H7 (cell line): ENCODE measurements at places on chromosomes 11 and 22.

DNA sequence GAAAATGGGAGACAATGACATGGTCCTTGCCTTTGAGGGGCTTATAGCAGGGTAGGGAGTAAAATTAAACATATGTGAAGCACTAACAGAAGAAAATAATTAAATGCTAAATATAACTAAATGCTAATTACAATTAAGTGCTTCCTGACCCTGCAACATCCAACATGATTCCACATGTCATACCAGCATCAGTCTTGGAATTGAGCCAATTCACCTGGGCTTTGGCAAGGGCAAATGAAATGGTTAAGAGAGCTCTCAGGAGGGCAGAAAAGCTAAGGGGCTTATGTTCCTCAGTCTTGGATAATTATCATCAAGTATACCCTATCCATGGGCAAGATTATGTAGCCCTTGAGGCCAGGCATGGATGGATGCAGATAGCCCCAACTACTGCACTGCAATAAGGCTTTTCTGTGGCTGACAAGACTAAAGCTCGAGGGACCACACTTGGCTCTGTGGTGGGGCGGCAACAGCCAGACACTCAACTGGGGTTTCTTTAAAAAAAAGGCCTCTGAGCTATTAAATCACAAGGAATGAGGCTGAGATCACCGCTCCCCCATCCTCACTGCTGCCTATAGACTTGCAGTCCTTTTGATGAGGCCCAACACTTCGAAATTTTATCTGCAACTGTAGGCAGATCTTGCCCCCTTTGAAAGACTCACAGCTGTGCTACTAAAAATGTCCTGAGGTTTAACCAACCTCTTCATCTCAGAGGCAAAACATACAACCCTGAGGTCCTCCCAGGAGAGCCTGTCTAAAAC lies 39.0 kb downstream of the IL18BP start:
- no peak for DNase-seq

- peak; percentile 12 for DNase-seq
Observed at GRCh38 chr11:134417871-134418840, 6.1 kb upstream of the B3GAT1 start.

DNA sequence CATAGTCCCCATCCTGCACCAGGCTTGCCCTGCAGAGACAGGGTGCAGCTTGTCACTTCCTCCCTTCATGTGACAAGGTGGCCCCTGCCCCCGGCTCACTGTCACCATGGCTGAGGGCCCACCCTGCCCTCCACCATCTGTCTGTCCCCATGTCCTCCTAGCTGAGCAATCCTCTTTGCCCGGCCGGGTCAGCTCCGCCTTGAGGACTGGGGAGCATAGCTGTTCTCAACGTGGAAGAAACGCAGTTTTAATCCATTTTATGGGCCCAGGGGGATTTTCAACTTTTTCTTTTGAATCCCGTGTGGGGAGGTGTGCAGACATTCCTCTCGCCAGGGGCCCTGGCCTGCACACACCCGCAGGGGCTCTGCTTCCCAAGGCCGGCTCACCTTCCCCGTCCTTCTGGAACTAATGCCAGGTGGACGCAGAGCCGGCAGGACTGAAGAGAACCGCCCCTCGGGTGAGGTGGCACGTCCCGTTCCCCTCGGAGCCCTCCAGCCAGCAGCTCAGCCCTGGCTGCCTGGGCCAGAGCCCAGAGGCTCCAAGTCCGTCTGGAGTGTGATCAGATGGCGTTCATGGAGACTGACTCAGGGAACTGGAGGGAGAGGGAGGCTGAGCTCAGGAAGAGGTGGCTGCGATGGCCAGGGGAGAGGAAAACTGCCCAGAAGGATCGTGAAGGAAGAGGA lies 1108.7 kb downstream of the BRD1 start:
- peak; percentile 56 for DNase-seq

DNA sequence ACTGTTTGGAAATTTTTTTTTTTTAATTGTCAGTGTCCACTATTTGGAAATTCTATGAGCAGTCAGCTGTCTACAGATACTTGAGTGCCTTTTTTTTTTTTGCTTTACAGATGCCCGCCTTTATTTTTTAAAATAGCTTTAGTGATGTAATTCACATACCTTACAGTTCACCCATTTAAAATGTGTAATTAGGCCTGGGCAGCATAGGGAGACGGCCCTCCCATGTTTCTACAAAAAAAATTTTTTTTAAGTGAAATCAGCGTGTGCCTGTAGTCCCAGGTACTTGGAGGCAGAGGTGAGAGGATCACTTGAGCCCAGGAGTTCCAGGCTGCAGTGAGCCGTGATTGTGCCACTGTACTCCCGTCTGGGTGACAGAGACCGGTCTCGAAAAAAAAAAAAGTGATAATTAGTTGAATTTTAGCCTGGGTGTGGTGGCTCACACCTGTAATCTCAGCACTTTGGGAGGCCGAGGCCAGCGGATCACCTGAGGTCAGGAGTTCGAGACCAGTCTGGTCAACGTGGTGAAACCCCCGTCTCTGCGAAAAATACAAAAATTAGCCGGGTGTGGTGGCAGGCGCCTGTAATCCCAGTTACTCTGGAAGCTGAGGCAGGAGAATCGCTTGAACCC lies 1.5 kb downstream of the ZNF143 start:
- DNase-seq, result no peak

- DNase-seq, result no peak
Observed at GRCh38 chr11:121749691-121750090, 296.9 kb upstream of the SORL1-AS1 start.

GRCh38 chr11:49316180-49316579 lies 107.8 kb upstream of the FOLH1 start:
- DNase-seq, result no peak

GRCh38 chr11:88427719-88428118 lies 90.2 kb upstream of the CTSC start:
- DNase-seq, result no peak

DNA sequence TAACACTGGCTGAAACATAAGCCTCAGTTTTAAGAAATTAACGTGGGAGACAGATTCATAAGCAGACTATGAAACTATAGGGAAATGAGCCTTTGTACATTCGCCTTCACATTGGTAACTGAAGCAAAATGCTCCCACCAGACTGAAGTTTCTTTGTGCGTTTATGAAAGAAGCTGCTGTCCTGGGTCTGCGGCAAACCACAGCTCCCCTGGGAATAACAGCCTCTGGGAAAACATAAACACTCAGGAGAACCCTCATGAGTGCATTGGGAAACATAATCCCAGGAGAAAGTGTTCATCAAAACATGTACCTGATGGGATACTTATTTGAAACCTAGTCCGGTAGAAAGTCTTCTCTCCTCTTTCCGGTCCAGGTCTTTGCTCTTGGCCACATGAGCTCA lies 193.1 kb upstream of the LARGE1 start:
- DNase-seq, result no peak

- peak; percentile 83 for DNase-seq
Observed at GRCh38 chr22:18110954-18111758, 547 bp downstream of the TUBA8 start.

GRCh38 chr11:65655570-65656332 lies 7.0 kb downstream of the RELA start:
- DNase-seq, result peak; percentile 26

GRCh38 chr11:2577991-2578928 lies 121.5 kb downstream of the KCNQ1OT1 start:
- DNase-seq, result no peak

DNA sequence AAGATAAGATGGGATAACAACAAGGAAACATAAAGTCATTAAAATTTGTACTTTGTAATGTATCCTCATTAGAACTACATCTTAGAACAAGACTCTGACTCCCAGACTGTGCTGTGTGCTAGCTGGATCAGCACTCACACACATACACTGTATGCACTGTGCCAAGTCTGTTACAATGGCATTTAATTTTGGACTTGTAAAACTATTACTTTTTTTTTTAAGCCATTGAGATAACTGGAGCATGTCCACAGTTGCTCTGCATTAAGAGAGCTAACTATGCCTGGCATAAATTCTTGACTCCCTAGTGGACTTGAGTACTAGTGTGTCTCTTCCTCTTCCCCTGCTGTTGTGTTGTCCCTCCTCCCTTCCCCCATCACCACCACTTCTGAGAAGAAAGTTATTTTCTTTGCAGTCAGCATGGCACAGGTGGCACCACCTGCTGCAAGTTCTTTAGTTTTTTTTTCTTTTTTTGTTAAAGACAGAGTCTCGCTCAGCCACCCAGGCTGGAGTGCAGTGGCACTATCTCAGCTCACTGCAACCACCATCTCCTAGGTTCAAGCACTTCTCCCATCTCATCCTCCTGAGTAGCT lies 268.6 kb downstream of the TMEM135 start:
- no peak for DNase-seq

DNA sequence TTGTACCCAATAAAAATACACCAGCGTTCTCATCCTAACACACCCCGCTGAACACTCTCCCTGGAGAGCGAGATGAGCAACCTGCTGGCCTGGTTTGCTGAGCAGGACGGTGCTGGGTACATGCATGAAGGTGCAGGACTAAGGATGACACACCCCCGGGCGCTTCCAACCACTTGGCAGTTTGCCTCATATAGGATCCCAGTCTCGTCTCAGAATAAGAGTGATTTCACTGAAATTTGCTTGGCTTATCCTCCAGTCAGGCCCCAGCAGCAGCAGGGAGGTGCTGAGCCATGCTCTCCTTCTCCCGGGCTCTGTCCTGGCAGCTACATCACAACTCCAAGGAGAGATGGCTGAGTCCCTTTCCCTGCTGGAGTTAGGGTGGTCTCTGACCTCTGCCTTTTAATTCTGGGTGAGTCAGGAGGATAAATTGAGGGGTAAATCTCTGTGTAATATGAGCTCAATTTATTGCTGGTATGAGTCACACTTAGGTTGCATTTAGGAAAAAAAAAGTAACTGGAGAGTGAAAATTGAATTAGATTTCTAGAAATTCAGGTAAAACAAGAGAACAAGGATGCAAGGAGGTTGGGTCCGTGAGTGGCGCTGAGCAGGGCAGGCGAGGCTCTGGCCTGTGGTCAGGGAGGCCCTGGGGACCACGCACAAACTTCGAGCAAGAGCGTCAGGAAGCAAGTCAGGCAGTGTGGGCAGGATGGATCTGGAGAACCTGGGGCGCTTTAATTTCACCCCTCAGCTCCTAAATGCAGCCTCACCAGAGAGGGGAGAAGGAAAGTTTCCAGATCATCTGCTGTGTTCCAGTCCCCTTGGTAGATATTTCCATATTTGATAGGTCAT lies 974.0 kb downstream of the TBC1D22A start:
- no peak for DNase-seq

DNA sequence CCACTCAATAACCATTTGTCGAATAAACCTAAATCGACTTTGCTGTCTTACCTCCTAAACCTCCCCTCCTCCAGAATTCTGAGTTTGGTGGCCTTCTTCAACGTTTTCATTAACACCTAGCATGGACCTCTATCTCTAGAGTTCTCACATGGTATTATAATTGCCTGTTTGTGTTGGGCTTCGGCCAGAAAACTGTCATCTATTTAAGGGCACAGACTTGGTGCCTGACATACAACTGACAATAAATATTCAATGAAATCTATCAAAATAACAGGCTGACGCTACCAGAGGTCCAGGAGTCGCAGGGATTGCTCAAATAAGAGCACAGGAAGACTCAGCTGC lies 687 bp downstream of the ALKBH8 start:
- DNase-seq, result no peak

GRCh38 chr11:12724301-12725054 lies 50.3 kb downstream of the TEAD1 start:
- peak; percentile 83 for DNase-seq

- DNase-seq, result peak; percentile 97
Observed at GRCh38 chr11:13008625-13009475, at the start of gene RASSF10. Gene RASSF10, plus strand, starts transcription at chr11:13009316. Its CDS starts 261 bp downstream, at chr11:13009577.

- DNase-seq, result no peak
Observed at GRCh38 chr11:86181379-86181778, 63.2 kb upstream of the EED start.

DNA sequence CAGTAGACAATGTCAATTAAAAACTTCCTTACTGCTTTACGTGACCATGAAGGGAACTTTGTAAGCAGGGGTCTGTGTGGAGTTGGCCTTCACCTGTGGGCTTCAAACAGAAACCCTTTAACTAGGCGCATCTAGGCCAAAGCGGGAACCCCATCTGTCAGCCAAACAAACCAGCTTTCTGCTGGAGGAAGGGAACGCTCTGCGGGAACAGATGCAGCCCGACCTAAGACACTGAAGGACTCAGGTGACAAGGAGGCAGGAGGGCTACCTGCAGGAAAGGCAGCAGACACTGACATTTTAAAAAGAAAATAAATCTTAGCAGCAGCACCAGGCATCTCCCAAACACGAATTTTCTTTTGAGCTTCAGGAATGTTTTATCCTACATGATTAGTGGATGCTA lies 78.4 kb downstream of the CADM1 start:
- no peak for DNase-seq

DNA sequence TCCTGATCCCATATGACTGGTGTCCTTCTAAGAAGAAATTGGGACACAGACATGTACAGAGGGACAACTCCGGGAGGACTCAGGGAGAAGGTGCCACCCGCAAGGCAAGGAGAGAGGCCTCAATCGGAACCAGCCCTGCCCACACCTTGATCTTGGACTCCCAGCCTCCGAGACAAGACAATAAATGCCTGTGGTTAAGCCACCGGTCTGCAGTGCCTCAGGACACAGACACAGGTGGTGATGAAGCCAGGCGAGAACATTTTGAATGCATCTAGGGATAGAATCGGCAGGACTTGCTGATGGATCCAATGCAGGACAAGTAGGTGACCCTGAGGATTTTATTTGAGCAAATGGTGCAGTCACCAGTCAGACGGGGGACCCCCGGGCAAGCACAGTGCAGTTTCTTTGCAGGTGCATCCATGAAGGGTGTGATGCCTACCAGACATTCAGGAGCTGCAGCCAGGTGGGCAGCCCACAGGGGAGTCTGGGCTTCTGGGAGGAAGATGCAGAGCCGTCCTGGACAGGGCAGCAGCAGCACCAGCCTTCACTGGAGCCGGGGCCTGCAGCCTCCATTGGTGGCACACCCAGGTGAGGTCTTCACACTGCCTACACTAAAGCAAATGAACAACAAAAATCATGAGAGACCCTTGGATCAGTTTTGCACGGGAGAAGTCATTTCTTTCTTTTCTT lies 20.2 kb upstream of the SEPTIN5 start:
- DNase-seq, result peak; percentile 25

DNA sequence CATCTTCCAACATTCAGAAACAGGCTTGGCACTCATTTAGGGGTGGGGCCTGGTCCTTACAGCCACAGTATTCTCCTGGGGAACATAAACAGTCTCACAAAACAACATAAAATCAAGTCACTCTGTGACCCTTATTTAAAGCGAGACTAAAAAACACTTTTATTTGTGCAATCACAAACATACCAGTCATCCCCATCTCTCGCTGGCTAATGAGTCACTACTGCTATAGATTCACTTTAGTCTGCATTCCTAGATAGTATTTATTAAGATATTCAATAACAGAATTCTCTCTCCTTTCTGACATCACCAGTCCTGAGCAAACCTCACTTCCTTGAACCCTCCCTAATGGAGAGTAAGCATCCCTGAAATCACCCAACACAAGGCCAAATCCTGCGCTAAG lies 68.0 kb downstream of the ZBTB44 start:
- DNase-seq, result no peak

- no peak for DNase-seq
Observed at GRCh38 chr11:10918275-10918674, 60.4 kb upstream of the ZBED5 start.

- DNase-seq, result no peak
Observed at GRCh38 chr11:65436412-65437032, 13.9 kb downstream of the NEAT1 start.
